CD4-positive, alpha-beta T cell treated with Interferon gamma for 1 hour (primary cell): ENCODE measurements at places on chromosomes 12 and 14.
A peak's percentile ranks its signal among the peaks of the same experiment; 100 is the strongest.

GRCh38 chr14:96284430-96284829, 28.4 kb downstream of the BDKRB1 start:
- no peak for DNase-seq

DNA sequence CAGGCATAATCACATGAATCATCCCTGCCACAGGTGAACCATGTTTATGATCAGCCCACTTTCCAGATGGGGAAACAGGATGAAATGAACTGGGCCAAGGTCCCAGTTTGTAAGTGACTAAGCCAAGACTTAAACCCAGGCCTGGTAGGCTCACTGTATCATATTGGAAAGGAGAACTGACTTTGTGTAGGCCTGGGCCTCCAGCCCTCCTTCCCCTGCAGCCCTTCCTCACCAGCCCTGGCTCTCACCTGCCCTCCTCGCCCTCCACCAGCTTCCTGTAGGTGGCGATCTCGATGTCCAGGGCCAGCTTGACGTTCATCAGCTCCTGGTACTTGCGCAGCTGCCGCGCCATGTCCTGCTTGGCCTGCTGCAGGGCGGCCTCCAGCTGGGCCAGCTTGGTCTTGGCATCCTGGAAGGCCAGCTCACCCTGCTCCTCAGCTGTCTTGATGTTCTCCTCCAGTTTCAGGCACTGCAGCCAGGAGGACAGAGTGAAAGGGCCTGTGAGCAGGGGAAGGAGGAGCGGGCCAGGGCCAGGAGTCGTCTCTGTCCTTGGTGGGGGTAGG, 19.8 kb downstream of the KRT80 start:
- DNase-seq, result no peak

DNA sequence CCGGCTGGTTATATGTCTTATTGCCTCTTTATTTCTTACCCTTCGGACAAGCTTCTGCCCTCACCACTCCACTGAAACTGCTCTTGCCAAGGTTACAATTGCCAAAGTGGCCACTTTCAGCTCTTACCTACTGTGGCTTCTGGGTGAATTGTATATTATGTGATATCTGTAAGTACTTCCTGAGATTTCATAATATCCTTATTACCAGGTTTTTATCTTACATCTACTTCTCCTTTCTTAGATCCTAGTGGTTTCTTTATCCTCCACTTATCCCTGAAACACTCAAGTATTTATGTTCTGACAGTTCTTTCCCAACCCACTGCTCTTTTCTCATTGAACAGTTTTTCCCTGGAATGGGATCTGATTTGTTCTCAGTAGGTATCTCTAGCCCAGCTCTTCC, 10.5 kb downstream of the CELA1 start:
- no peak for DNase-seq

DNA sequence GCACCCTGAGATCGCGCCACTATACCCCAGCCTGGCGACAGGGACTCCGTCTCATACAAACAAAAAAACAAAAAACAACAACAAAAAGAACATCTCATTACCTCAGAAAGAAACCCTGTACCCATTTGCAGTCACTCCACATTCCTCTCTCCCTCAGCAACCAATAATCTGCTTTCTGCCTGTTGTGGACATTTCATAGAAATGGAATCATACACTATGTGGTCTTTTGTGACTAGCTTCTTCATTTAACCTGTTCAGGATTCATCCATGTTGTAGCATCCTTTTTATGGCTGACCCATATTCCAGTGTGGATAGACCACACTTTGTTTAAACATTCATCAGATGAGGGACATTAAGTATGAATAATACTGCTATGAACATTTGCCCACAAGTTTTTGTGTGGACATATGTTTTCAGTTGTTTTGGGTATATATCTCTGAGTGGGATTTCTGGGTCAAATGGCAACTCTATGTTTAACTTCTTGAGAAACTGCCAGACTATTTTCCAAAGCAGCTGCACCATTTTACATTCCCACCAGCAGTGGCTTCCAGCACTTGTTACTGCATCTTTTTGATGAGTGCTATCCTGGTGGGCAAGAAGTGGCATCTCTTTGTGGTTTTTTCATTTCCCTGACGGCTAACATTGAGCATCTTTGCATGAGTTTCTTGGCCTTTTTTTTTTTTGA, 5.9 kb upstream of the RCOR1 start:
- DNase-seq, result no peak

DNA sequence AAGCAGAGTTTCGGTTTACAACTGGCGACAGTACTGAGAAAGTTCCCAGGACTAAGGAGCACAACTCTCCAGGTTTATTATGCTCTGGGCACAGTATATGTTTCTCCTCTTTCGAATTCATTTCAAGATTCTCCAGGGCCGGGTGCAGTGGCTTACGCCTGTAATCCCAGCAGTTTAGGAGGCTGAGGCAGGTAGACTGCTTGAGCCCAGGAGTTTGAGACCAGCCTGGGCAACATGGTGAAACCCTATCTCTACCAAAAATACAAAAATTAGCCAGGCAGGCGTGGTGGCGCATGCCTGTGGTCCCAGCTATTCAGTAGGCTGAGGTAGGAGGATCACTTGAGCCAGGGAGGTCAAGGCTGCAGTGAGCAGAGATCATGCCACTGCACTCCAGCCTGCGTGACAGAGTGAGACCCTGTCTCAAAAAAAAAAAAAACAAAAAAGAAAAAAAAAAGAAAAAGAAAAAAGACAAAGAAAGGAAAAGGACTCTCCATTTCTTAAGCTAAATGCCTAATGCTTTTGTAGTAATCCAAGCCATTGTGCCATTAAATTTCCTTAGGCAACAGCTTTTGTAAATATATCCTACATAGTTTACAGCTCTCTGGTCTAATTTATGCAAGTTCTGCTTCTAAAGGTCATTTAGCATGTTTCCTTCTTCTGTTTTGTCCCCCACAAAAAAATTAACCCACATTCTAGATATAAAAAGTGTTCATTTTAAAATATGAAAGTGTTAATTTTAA, 34.8 kb downstream of the ATL1 start:
- DNase-seq, result no peak

- DNase-seq, result peak; percentile 47
Measured at GRCh38 chr12:14554281-14555007, 13.2 kb downstream of the PLBD1 start.

GRCh38 chr14:59046746-59047145, 141.7 kb upstream of the DAAM1 start:
- DNase-seq, result no peak

GRCh38 chr12:115149685-115150378, 465.9 kb upstream of the TBX3 start:
- no peak for DNase-seq

GRCh38 chr14:35287431-35288013, 4.7 kb upstream of the PSMA6 start:
- DNase-seq, result peak; percentile 6

DNA sequence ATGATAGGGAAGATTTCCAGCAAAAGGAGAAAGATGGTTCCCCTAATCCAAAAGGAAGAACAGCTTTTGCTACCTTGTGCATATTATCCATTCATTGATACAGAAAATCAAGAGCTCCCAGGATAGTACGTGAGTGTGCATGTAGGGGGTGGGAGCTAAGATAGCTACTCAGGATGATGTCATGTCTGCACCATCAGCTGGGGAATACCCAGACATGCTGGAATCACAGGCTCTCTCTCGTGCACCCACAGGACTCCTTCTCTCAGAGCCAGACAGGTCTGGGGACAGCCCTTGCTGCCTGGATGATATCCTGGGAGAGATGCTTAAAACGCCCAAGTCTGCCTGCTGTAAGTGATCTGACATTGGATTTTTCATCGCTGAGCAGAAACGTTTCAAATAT, 38.9 kb downstream of the FOXN3 start:
- DNase-seq, result no peak

- no peak for DNase-seq
Measured at GRCh38 chr12:107108995-107109508, 15.7 kb upstream of the CRY1 start.

DNA sequence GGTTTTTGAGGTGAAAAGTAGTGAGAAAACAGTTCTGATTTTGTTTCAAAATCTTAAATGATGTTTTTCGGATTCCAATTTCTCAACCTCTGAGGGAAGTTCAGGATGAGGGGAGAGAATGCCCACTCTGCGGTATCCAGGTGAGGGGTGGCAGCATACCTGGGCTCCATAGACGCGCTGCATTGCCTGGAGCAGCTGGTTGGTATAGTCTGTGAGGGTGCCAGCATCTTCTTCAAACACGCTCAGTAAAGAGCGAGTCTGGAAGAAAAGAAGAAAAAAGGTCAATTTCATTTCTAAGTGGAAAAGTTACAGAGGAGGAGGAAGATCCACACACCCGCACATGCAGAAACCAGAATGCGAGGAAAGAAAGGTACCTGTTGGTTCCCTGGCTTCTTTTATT, 7.0 kb downstream of the APPL2 start:
- DNase-seq, result no peak

DNA sequence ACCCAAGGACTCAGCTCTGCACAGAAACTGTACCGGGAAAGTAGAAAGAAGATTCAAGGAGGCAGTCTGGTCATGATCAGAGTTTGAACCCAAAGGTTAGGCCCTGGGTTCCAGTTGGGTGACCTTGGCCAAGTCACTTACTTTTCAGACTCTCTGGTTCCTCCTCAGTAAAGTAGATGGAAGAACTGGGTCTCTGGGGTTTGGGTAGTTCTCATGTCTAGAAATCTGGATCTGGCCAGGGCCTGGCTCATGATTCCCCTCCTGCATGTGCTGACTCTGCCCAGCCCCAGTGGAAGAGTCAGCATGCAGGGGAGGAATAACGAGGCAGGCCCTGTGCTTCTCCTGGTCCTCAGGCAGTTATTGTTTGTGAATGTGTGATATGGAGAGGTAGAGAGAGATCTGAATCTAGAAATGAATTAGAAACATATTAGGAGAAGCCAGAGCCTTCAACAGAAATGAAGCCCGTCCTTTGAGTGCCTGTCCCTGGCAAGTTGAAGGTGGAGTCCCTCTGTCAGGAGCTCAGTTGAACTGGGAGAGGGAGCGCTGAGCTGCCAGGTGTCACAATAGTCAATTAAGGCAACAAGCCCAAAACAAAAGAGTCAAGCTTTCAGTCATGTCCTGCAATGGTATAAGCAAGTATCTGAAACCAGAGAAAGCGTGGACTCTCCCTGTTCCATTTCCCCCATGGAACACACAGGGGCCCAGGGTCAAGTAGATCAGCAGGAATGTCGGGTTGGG, 131.3 kb upstream of the HIF1A start:
- no peak for DNase-seq

DNA sequence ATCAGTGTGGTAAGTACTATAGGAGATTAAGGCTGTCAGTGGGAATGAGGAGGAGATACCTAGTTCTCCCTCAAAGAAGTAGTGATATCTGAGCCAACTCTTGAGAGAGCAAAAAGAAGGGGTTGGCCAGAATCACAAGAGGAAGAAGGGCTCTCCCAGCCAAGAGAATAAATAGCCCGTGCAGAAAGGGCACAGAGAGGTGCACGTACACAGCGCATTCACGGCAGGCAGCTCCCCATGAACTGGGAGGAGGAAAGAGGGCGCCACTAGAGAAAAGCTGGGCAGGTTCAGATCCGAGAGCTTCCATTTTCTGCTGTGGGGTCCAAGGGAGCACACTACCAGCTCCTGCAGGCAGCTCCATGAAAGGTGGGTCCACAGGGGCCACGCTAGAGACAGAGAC, 59.9 kb downstream of the PPP2R5E start:
- no peak for DNase-seq

DNA sequence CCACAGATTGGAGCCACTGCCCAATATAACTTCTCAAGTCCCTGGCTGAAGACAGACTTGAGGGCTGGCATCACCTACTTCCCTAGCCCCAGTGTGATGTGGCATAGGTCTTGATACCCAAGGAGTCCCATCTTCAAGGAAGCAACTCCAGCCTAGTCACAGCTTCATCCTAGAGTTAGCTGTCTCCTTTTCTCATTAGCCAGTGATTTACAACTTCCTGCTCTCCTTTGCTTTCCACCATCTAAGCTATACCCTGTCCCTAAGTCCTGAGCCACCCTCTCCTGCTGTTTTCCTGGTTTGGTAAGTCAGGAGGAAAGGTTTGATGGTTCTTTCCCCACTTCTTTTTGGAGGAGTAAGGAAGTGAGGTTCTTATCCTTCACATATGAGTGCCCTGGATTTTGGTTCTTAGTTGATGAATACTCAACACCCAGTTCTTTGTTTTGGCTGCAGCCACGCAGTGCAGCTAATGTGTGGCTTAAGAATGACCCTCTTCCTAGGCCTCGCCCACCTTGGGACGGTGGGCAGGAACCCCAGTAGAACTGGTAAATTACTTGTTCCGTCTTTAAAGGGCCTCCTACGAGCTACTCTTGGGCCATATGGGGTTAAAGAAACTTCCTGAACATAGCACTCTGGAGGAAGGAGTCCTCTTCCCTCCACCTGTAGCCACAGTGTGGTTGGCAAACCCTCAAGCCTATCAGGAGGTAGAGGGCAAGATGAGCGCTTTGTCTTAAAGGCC, 3.9 kb upstream of the GPX2 start:
- no peak for DNase-seq

DNA sequence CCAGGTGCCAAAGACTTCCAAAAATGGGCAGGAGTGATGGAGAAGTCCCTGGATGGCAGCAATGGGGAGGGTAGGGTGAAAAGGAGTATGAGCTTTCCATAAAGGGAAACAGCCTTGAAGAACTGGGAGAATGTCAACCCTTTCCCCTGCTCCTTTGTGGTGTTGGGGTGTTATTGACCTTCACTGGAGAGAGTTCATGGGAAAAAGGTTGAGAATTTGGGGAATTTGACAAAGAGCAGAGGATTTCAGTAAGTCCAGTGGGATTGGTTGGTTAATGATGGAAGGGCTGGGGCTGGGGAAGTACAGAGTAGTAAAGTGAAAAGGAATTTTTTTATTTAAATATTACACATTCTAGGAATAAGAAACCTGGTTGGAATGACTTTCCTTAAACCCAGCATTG, 116.6 kb downstream of the ERC1 start:
- no peak for DNase-seq

GRCh38 chr14:57485635-57486034, 8.0 kb downstream of the CCDC198 start:
- no peak for DNase-seq

- DNase-seq, result no peak
Measured at GRCh38 chr14:31930070-31930469, 147.0 kb upstream of the ARHGAP5 start.

GRCh38 chr12:54937376-54937775, 47.2 kb downstream of the TESPA1 start:
- DNase-seq, result no peak

DNA sequence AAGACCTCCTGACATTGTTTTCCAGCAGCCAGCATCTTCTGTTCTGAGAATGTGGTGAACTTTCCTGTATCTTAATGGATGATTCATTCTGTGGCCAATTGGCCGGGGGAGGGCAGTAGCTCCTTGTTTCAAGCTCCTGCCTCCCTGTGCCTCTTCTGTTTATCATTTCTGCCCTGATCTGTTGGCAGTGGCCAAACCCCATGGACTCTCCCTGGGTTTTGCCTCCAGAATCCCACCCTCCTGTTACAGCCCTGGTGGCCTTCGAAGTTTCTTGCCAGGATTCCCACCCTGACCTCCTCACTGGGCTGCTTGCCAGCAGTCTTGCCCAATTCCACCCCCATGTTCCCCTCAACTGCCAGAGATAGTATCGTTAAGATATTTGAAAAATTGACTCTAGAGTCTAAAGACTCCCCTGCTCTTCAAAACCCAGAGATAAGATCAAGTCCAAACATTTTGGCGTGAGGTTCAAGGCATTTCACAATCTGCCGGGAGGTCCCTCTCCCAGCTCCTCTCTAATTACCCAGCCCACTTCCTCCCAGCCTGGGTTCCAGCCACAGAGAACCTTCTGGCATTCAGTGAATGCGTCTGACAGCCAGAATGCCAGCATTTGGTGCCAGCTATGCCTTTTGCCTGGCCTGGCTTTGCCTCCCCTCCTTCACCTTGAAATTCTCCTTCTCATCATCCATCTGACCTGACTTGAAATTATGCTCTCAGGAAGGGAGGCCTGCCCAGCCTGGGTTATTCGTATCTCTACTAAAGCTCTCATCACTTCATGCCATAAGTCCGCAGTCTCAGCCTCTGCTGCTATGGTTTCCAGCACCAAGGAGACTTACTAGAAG, 37.7 kb upstream of the TXNRD1 start:
- DNase-seq, result no peak
